AG08396 (cell line): ENCODE measurements at places on chromosomes 7 and 10.

GRCh38 chr10:126798649-126799048 lies 106.6 kb upstream of the DOCK1 start:
- DNase-seq, result no peak

GRCh38 chr7:129739427-129739826 lies 127.9 kb downstream of the NRF1 start:
- DNase-seq, result peak; percentile 53

GRCh38 chr10:125343118-125343925 lies 183.0 kb upstream of the CTBP2 start:
- peak; percentile 32 for DNase-seq

DNA sequence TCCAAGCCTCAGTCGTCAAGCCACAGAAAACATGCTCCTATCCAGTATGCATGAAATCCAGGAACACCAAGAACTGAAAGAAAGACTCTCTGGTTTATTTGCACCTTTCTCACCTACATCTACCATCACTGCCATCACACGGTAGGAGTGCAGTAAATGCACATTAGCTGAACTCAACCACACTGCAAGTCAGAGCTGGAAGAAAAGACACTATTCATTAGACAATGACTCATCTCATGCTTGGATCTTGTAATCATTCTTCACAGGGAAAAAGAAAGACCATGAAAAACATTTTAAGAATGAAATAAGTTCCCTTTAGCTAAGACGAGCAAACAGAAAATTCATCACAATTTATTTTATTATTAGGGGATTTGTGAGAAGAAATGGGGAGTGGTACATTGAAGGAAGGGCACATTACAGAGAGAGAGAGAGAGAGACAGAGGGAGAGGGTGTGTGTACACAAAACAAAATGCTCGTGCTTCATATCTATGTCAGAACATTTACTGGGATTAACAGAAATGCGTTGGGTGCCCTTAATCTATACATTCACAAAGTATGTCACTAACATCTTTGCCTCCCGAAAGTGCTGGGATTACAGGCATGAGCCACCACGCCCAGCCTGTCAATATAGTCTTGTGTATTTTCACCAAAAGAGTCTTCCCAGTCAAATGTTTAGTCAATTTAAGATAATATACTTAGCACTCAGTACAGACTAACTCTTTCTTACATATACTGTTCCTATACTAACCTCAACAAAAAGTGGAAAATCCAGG lies 324.9 kb downstream of the PARD3 start:
- DNase-seq, result peak; percentile 73

DNA sequence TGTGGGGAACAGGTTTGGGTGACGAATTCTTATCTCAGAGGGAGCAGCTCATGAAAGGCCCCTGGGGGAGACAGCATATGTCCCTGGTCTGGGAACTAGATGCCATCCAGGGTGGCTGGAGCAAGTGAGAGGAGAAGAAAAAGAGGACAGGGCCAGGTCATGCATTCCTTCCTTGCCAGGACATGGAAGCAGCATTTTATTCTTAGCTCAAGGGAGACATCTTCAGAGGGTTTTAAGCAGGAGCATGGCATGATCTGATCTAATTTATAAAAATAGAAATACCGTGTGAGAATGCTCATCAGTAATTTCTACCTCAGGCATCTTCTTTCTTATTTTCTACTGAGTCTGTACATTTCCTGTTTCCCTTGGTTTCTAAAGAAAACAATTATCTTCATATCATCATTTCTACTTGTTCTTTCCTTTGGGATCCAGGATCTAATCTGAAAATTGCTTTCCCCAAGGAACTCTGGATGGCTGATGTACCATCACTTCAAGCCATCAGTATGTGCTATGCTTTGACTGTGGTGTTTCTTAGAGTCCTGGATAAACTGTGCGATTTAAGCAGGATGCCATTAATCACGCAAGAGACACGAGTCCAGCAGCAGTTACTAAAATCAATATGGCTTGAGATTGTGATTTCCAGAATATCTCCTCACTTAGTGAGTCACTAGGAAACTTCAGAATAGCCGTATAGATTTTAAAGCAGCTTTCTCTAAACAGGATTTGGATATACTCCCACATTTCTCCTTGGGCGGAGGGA lies 386.2 kb downstream of the GALNT17 start:
- DNase-seq, result no peak

GRCh38 chr7:85573346-85573745 lies 386.5 kb upstream of the SEMA3D start:
- DNase-seq, result no peak

- DNase-seq, result no peak
These were observed 50.0 kb upstream of the PITRM1 start for GRCh38 chr10:3222626-3223025.
